Hepatocyte (in vitro differentiated cells): ENCODE measurements at places on chromosomes 5 and 9. TPM values are rescaled to one million over a fixed set of nuclear protein-coding genes. Genes with fewer than 3 reads are reported as not detected.

GRCh38 chr5:33994845-33995244, 10.4 kb upstream of the SLC45A2 start:
- DNase-seq, result no peak

DNA sequence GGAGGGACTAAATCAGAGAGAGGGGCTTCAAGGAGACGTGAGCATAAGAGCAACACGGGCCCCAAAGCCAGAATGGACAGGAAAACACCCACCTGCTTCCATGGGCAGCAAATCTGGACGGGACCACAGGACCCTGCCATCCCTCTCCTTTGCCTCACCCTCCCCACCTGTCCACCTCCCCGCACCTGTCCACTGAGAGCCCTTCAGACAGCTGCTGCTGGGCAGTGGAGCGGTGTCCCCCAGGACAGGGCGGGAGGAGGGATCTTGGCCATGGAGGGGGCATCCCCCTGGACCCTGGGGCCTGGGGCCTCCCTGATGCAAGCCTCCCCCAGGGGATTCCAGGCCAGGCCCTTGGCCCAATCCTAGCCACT, 2.6 kb downstream of the CCDC183 start:
- DNase-seq, result no peak

DNA sequence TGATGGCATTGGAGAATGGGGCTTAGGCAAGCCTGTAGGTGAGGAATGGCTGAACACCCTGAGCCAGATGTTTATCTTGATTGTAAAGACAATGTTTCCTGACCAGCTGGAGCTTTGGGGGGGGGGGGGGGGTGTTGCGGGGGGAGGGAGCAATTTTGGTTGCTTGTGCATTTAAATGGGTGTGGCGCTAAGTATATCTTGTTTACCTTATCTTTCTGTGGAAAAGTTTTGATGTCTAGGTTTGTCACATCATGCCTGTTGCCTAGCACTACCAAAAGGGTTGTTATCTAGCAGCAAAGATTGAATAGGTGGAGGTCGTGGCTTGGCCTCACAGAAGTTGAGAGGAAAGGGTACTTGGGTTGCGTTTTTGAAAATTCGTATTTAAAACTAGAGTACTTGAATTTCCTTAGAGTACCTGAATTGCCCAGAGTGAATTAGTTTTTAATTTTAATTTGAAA, 1.3 kb downstream of the SMAD5 start:
- DNase-seq, result no peak

DNA sequence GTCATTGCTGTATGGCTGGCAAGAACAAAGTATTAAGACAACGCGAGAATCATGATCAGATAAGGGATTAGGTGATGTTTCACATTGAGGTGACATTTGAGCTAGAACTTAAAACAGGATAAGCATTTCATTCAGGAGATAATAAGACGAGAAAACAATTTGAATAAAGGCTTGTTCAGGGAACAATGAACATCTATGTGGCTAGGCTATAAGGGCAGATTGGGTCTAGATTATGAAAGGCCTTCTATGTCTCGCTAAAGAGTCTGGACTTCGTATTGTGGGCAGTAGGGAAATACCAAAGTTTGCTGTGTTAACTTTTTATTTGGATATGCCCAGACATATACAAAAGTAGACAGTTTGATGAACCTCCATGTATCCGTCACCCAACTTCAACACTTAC, 6.9 kb downstream of the MRPL22 start:
- DNase-seq, result no peak

GRCh38 chr5:116358015-116358523, 216.6 kb downstream of the SEMA6A start:
- no peak for DNase-seq

GRCh38 chr9:107751567-107752210, 262.1 kb upstream of the KLF4 start:
- DNase-seq, result peak; percentile 81

Gene CD72
- polyA plus RNA-seq, result 1.1 and 1.3 TPM in 2 replicates

Gene ERBIN
- polyA plus RNA-seq, result 32.9 and 39.3 TPM in 2 replicates
